ENCODE measurements at places on chromosomes 16 and 17. TPM values are rescaled to one million over a fixed set of nuclear protein-coding genes. Genes with fewer than 3 reads are reported as not detected.

ORMDL3 gene
- total RNA-seq: 28.3 TPM

DOC2A gene
- not detected for total RNA-seq

SPAG7 gene
- total RNA-seq: 92.6 TPM

DNA sequence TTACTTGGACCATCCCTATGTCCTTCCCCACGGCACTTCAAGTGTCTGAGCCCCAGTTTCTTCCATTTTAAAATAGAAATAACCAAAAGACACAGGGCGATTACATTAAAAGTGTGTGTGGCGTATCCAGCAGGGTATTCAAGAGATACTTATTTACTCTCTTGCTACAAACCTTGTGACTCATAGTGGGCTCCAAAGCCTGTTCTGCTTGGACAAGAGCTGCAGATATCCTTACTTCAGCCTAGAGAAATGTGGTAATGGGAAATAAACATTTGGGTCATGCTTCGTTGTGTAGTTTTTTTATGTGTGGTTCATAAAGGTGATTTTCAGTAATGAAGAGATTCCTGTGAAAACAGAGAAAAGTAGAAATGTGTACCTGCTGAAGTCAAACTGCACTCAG is 288.9 kb upstream of the CDH11 start:
- no peak overlapping the region for H3K4me3 ChIP-seq
- no peaks in the 10 kb centered on the region for H3K27me3 ChIP-seq
- H3K36me3 ChIP-seq: no peaks in the 10 kb centered on the region
- H3K4me1 ChIP-seq: no peaks in the 10 kb centered on the region
- no peak for DNase-seq
- no peak overlapping the region for H3K27ac ChIP-seq

- H3K36me3 ChIP-seq: no peaks in the 10 kb centered on the region
- H3K4me3 ChIP-seq: no peak overlapping the region
- no peak for DNase-seq
- H3K27ac ChIP-seq: no peak overlapping the region
- H3K27me3 ChIP-seq: no peaks in the 10 kb centered on the region
Observed at GRCh38 chr16:53695070-53695469, 8.6 kb downstream of the RPGRIP1L start.

GRCh38 chr17:1324201-1324771 is 44.8 kb downstream of the TRARG1 start:
- H3K4me1 ChIP-seq: no peaks in the 10 kb centered on the region
- H3K4me3 ChIP-seq: no peak overlapping the region
- no peak overlapping the region for H3K27ac ChIP-seq
- H3K27me3 ChIP-seq: peaks cover 8% of the 10 kb centered on the region

DNA sequence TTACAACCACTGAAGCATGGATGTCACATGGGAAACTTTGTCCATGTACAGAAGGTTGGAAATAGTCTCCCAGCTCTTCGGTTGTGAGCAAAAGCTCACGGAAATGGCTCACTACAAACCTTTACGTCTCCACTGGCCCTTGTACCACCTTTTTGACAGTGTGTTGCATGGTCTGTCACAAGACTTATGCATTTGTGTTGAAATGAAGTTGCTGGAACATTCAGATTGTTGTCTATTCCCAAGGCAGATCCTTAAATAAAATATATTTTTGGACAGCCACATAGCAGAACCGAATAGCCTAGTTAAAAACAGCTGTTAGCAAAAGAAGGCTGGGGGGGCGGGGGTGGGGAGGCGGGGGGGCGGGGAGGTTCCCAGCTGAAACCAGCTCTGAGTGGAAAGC is 39.2 kb downstream of the KNOP1 start:
- H3K27ac ChIP-seq: peak overlapping the region; percentile 37
- DNase-seq: no peak
- H3K27me3 ChIP-seq: no peaks in the 10 kb centered on the region
- no peaks in the 10 kb centered on the region for H3K4me1 ChIP-seq
- H3K4me3 ChIP-seq: no peak overlapping the region

DNA sequence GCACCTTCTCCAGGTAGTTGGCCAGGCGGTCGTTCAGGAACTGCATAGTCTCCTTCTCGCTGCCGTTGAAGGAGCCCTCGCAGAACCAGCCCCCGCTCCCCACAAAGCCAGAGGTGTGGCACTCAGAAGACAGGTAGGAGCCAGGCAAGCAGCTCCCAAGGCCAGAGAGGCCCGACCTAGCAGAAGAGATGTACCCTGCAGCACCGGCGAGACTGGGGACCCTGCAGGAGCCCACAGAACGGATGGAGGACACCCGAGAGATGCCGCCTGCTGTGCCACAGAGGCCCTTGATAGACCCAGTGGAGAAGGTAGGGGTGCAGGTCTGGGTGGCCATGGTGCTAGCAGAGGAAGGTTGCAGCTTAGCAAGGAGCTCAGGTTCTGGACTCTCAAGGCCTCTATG is at the start of gene KRT36:
Gene KRT36, minus strand, starts transcription at position 380 of the 400 bp plus-strand sequence. Its CDS starts 46 bp downstream, at position 334.
- H3K27ac ChIP-seq: no peak within 1 kb of the TSS
- H3K36me3 ChIP-seq: no peaks in the 10 kb centered on the region
- no peak for DNase-seq
- no peaks in the 10 kb centered on the region for H3K27me3 ChIP-seq
- no peak within 1 kb of the TSS for H3K4me3 ChIP-seq

DNA sequence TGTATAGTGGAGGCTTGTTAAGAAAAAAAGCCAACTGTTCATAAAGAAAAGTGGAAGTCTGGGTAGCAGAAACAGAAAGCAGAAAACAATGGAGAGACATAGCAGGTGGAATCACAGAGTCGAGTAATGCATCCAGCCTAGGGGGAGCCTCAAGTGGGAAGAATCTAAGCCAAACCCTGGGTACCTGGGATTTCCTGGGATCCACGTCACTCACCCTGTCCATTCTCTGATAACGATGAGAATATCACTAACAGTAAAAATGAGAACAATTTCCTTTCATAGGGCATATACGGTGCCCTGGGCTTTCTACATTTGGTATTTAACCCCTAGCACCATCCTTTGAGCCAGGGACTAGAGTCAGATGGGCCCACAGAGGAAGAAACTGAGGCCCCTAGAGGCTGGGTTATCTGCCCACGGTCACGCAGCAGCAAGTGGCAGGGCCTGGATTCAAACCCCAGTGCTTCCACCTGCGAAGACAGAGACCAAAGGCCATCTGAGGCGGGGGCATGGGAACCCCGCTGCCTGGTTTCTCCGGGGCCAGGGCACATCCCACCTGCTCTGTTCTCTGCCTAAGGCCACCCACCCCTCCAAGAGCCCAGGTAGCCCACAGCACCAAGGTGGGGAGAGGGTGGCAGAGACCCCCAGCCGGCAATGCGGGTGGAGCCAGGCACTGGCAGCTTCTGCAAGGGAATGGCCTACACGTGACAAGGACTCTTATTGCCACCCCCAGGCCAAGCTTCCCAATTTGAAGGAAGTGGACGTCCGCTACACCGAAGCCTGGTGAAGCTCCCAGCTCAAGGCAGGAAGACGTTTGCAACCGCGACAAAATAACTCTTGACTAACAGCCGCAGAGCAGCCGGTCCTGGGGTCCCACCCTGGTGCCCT is 69.8 kb upstream of the PLCG2 start:
- H3K27me3 ChIP-seq: no peaks in the 10 kb centered on the region
- H3K27ac ChIP-seq: no peak overlapping the region
- H3K4me1 ChIP-seq: no peaks in the 10 kb centered on the region
- H3K36me3 ChIP-seq: no peaks in the 10 kb centered on the region
- no peak overlapping the region for H3K4me3 ChIP-seq

GRCh38 chr16:72768591-72768990 is 279.3 kb downstream of the ZFHX3 start:
- no peaks in the 10 kb centered on the region for H3K4me1 ChIP-seq
- DNase-seq: no peak
- H3K27ac ChIP-seq: no peak overlapping the region
- H3K4me3 ChIP-seq: no peak overlapping the region
- H3K36me3 ChIP-seq: no peaks in the 10 kb centered on the region

Data from gastrocnemius medialis (tissue), 4 donors.